ENCODE measurements at places on chromosomes 2 and 18.

DNA sequence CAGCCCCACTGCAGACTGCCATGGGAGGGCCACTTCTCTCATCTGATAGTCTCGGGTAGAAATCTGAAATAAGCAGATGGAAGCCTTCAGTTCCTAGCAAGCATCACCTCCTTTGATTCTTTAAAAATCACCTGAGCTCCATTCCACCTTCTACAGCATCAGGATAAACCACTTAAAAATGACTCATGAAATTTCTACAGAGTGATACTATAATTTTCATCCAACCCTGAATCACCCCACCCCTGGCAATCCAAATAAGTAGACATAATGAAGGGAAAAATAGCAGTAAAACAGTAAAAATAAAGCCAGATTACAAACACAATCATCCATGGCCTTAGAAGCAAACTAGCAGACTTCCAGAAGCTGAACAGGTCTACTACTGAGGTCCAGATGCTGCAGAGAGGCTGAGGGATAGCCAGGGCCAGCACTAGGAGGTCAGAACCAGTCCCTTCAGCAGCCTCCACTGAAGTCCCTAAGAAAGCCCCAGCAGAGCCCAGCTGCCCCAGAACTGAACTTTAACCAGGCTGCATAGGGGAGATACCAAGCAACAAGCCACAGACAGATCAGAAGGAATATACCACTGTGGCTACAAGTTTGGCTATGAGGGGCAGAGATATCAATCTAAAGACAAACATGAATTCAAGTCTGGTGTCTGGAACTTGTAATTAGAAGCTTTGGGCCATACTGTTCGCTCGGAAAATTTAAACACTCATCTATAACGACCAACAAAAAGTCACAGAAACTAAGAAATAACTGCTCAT is 54.7 kb upstream of the RNU4ATAC start:
- DNase-seq = no peak

GRCh38 chr2:164794016-164794415 is 47.6 kb downstream of the COBLL1 start:
- no peak for DNase-seq

DNA sequence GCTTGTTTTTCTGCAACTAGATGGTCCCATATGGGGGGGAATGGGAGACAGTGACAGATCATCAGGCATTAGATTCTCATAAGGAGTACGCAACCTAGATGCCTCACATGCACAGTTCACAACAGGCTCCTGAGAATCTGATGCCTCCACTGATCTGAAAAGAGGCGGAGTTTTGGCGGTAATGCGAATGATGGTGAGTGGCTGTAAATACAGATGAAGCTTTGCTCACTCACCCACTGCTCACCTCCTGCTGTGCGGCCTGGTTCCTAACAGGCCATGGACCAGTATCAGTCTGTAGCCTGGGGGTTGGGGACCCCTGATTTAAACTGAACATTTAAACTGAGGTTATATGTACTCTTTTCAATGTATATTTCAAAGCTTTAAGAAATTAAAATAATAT is 40.7 kb downstream of the SOS1 start:
- DNase-seq = no peak

DNA sequence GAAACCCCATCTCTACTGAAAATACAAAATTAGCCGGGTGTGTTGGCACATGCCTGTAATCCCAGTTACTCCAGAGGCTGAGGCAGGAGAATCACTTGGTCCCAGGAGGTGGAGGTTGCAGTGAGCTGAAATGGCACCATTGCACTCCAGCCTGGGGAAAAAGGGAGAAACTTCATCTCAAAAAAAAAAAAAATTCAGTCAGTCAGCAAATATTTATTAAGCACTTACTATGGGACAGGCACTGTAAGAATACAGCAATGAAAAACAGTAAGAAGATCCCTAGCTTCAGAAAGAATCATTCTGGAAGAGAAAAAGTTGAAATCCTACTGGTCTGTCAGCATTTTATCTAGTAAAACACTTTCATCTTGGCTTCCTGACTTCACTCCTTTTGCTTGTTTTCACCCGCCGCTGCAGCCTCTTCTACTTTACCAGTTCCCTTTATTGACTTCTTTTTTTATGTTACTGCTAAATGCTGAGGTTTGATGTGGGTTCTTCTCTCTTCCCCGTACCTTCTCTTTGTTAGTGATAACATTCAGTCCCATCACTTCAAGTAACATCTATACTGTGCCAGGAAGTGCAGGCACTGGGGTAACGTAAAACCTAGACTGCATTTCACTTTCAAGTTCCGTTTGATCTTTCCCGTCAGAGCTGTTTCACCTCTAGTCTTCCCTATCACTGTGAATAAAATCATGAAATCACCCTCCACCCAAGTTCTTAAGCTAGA is 10.8 kb upstream of the TAF4B start:
- no peak for DNase-seq

DNA sequence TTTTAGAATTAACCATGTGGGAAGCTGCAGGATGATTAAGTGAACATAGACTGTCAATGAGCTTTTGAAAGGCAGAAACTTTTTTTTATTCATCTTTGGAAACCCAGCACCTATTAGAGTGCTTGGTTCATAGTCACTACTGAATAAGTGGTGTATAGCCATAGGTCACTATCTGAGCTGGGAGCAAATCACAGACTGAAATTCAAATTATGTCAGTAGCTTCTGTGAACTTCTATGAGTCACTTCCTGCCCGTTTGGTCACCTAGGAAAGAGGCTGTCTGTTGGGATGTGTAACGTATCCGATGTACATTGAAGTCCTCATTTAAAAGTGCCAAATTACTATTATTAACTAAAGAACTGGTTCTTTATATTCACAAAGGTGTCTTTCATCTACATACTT is 20.5 kb upstream of the SLC40A1 start:
- no peak for DNase-seq

DNA sequence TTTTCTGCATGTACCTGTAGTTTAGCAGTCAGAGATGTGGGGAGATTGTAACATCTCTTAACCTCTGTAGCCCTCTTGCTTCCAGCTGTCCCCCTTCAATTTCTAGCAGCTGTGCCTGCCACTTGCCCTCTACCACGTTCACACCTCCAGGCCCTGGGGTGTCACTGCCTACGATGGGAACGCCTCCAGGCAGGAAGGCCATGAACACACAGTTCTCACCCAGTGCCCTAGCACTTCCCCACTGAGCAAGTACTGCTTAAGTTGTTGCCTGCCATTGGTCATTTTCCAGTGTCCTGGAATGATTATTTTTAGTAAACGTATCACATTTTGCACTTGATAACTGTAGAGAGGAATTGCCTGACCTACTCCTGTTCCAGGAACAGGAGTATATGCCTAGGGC is 77.1 kb upstream of the B3GNT7 start:
- DNase-seq = no peak

GRCh38 chr2:153871231-153872221 is at the start of gene GALNT13:
Gene GALNT13, plus strand, starts transcription at chr2:153871922.
- peak; percentile 35 for DNase-seq
